ENCODE measurements at places on chromosomes 4 and X. TPM values are rescaled to one million over a fixed set of nuclear protein-coding genes. Genes with fewer than 3 reads are reported as not detected.

- DNase-seq, result no peak
- no peak overlapping the region for H3K27ac ChIP-seq
- H3K4me1 ChIP-seq, result no peaks in the 10 kb centered on the region
These were observed 792.3 kb upstream of the HS3ST1 start for GRCh38 chr4:12221031-12221430.

DNA sequence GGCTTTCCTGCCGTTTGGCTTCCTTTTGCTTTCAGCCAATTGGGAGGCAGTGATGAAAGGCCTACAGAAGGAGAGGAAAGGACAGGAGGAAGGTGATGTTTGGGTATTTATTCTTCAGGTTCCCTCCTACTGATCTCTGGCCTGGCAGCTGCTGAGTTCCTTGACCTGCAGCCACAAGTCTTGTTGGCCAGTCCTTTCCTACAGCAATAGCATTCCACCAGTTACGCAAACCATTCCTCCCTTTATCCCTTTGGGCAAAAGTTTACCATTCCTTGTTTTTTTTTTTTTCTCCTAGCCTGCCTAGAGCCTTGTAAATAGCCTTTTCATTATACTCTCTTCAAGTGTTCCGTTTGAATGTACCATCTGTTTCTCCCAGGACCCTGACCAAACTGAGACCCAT, 198.1 kb upstream of the FTHL17 start:
- H3K4me1 ChIP-seq, result peaks cover 22% of the 10 kb centered on the region
- no peak overlapping the region for H3K27ac ChIP-seq
- H3K27me3 ChIP-seq, result no peaks in the 10 kb centered on the region

DNA sequence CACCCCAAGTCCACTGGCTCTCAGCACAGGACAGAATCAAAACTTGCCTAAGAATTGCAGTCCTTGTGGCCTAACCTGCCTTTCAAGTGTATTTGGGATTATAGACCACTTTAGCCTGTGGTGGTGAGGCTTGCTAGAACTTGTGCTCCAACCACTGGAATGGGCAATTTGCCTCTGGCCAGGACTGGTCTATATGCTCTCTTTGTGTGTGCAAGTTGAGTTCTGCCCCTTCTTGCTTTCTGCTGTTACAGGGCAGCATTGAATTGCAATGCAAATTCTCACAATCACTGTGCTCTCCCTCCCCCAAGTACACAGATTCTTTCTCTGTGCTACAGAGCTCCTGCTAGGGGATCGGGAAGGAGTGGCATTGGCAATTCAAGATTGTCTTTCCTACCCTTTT, 233.6 kb upstream of the DIPK2B start:
- no peaks in the 10 kb centered on the region for H3K4me1 ChIP-seq
- H3K4me3 ChIP-seq, result no peak overlapping the region
- no peaks in the 10 kb centered on the region for H3K27me3 ChIP-seq
- H3K27ac ChIP-seq, result no peak overlapping the region
- DNase-seq, result no peak

- no peaks in the 10 kb centered on the region for H3K27me3 ChIP-seq
- no peak for DNase-seq
These were observed 476.3 kb downstream of the DTHD1 start for GRCh38 chr4:36757580-36758311.

The RBM47 gene
- 86.6 TPM for total RNA-seq

GRCh38 chr4:164381859-164382258, 372.1 kb upstream of the SMIM31 start:
- no peaks in the 10 kb centered on the region for H3K36me3 ChIP-seq
- H3K27ac ChIP-seq, result no peak overlapping the region
- H3K27me3 ChIP-seq, result no peaks in the 10 kb centered on the region
- no peaks in the 10 kb centered on the region for H3K4me1 ChIP-seq
- H3K4me3 ChIP-seq, result no peak overlapping the region

DNA sequence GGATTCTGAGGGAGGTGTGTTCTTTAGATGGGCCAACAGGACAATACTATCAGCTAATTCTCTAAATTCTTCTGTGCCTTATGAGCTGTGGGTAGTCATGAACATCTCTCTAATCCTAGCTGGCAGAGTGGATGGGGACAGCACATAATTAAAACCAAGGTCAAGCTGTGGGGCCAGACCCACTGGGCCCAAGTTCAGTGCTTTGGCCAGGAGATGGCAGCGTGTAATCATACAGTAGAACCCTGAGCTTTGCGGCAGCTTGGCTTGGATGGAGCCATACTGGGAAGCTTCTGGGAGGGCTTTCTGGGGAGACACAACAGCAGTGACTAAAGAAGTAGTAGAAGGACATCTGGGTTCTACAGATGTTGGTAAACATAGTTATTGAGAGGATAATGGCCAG, 140.3 kb upstream of the CXCL13 start:
- H3K27me3 ChIP-seq, result peaks cover 29% of the 10 kb centered on the region
- no peaks in the 10 kb centered on the region for H3K36me3 ChIP-seq
- peak; percentile 38 for DNase-seq
- H3K4me3 ChIP-seq, result no peak overlapping the region
- H3K4me1 ChIP-seq, result no peaks in the 10 kb centered on the region

The LDB2 gene
- total RNA-seq, result not detected

The GAGE12F gene
- not detected for total RNA-seq

The GNRHR gene
- total RNA-seq, result not detected

The C4orf54 gene
- not detected for total RNA-seq

DNA sequence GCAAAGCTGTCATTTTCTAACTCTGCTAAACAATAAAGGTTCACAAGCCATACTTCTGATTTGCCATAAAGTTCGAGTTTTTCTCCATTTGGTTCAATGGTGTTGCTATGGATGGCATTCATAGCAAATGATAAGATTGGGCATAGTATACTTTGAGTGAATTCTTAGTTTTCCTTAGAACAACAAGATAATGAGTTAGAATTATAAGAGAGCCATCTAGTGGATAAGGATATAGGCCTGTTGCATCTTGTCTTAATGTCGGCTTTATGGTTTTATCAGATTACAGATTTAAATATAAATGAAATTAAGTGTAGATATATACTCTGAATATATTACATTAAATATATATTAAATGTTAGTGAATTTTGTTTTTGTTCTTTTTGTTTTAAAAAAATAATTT, 644.6 kb downstream of the IL1RAPL1 start:
- no peak for DNase-seq
- no peaks in the 10 kb centered on the region for H3K27me3 ChIP-seq
- H3K4me3 ChIP-seq, result no peak overlapping the region
- no peaks in the 10 kb centered on the region for H3K36me3 ChIP-seq

GRCh38 chrX:130082244-130083106, 27.8 kb downstream of the ELF4 start:
- H3K27ac ChIP-seq, result no peak overlapping the region
- no peak for DNase-seq
- no peaks in the 10 kb centered on the region for H3K27me3 ChIP-seq
- H3K4me1 ChIP-seq, result no peaks in the 10 kb centered on the region
- peaks cover 9% of the 10 kb centered on the region for H3K36me3 ChIP-seq
